Retinal pigment epithelial cell (primary cell): ENCODE measurements at places on chromosomes 2 and 18.

DNA sequence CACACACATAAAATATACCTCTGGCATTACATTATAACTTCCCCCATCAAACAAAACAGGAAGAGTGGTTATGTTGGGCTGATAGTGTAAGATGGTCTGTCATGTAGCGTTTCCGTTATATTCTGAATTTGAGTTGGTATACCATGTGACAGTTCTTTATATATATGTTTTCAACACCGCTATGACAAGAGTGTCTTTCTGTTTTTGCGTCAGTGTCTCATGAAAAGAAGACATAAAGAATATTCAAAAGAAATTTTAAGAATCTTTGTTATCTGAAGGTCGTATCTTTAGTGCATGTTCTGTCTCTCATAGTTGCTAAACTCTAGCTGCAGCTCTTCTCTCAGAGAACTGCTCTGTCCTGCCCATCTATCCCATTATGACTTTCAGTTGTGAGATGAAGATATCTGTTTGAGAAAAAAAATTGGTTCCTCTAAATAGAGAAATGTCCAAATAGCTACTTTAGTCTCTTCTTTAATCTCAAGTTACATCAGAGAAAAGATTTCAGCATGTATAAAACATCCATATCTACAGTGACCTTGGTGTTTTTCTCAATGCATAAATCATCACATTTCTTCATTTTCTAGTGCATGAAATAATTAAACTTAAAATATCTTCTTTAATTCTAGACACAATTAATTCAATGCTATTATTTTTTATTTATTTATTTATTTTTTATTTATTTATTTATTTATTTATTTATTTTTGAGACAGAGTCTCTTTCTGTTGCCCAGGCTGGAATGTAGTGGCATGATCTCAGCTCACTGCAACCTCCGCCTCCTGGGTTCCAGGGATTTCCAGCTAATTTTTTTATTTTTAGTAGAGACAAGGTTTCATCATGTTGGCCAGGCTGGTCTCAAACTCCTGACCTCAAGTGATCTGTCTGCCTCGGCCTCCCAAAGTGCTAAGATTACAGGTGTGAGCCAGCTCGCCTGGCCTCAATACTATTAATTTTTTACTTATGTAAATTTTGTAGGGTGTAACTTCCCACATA lies 24.3 kb upstream of the PSME4 start:
- no peak for DNase-seq

- no peak for DNase-seq
Observed at GRCh38 chr2:165687426-165688002, 106.5 kb downstream of the GALNT3 start.

GRCh38 chr2:109434351-109434750 lies 179.4 kb downstream of the SEPTIN10 start:
- no peak for DNase-seq

DNA sequence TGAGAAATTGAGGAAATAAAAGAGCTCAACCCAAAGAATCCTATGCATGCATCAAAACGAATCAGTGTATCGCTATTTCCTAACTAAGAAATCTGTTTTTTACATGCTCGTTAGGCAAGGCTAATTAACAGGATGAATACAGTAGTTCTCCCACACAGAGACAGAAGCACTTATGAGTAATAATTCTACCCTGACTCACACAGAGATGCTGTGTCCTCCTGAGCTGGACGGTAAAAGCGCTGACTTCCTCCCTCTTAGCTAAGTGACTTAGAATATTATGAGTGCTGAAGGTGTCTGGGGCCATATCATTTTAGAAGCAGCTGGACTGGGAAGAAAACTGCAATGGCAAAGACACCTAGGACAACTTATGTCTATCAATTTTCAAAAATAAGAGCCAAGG lies 18.5 kb downstream of the PLEKHM3 start:
- no peak for DNase-seq

DNA sequence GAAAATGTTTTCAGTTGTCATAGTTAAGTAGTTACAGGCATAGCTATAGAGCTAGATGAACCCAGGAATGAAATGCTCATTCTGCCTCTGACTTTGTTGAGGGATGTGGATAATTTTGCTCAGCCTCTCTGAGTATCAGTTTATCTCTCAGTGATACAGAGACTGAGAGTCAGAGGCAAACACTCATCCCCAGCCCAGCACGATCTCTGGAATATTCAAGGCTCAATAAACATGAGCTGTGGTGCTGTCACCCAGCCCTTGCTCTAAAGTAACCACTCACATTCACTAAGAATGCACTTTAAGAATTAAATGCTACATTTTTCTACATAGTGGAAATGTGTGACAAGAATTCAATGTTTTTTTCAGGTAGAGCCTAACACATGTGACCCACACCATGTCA lies 30.6 kb downstream of the TIMM21 start:
- DNase-seq = no peak
